CD4-positive, alpha-beta T cell treated with Interleukin-12 subunit alpha and Interleukin-12 subunit beta, for 1 hour (primary cell): ENCODE measurements at places on chromosomes 4 and X.
A peak's percentile ranks its signal among the peaks of the same experiment; 100 is the strongest.

DNA sequence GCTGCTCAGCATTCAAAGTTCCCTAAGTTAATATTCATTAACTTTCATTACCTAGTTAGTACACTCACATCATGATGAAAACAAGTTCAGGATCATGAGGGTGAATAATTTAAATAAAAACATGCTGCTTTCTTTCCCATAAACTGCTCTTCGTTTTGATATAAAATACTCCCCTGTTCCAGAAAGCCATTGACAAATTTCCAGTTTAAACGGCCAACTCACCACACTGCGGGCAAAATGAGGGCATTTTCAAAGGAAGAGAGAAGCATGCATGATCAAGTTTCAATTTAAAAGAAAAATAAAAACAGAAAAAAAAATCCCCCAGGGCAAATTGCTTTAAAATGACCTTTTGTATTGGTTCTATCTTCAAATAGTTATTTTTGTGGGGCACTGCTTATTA, 69.6 kb downstream of the EPHA5 start:
- no peak for DNase-seq

- no peak for DNase-seq
Observed at GRCh38 chr4:76292730-76293129, 13.8 kb upstream of the STBD1 start.

DNA sequence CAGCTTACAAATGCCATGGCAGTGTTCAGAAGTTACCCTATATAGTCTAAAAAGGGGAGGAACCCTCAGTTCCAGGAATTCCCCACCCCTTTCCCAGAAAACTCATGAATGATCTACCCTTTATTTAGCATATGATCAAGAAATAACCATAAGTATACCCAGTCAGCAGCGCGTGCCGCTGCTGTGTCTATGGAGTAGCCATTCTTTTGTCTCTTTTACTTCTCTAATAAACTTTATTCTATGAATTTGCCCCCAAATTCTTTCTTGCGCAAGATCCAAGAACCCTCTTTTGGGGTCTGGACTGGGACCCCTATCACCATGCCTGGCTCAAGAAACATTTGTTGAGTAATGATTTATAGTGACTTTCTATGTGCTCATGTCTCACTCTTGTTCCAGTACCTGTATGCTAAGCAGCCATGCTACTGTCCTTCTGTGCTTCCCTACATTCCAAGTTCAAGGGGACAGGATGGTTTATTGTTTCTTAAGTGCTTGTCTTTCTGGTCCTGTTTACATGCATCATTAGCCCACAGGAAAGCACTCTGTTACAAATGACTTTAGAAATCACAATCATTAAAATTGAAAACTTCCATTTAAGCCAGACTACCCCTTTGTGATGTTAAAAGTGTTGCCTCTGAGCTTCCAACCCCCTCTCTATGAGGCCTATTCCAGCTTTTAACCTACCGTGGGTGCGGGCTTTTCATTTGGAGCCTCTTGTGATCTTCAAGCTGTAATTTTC, 63.4 kb upstream of the S100G start:
- DNase-seq: no peak

DNA sequence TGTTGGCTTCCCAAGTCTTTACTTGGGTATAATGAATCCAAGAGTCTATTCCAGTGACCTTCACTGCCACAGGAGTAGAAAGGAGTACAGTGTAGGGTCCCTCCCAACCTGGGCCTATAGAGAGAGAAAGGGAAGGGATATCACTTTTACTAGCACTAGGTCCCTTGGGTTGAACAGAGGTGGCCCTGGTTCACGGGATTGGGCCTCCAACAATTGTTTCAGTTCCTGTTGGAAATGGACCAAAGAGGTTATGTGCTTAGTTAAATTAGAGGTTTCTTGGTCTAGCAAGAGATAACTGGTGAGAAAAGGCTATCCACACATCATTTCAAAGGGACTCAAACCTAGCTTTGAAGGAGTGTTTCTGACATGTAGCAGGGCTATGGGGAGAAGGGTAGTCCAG, 57.1 kb upstream of the MED14 start:
- no peak for DNase-seq

DNA sequence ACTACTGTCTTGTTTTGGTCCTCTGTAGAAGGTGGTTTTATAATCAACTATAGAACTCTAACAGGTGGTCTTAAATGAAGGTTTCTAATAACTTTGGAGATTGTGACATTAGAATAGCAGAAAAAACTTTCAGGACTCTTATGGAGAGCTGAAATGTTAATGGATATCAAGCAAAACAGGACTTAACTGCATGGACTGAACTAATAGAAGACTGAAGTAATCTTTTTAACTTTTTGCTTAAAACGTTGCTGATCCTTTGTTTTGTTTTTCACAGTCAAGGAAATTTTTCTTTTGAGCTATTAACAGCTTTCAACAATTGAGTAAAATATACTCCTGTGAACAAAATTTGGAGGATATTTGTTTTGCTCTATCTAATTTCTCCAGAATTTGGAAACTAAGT, 17.2 kb downstream of the NXT2 start:
- DNase-seq: no peak

DNA sequence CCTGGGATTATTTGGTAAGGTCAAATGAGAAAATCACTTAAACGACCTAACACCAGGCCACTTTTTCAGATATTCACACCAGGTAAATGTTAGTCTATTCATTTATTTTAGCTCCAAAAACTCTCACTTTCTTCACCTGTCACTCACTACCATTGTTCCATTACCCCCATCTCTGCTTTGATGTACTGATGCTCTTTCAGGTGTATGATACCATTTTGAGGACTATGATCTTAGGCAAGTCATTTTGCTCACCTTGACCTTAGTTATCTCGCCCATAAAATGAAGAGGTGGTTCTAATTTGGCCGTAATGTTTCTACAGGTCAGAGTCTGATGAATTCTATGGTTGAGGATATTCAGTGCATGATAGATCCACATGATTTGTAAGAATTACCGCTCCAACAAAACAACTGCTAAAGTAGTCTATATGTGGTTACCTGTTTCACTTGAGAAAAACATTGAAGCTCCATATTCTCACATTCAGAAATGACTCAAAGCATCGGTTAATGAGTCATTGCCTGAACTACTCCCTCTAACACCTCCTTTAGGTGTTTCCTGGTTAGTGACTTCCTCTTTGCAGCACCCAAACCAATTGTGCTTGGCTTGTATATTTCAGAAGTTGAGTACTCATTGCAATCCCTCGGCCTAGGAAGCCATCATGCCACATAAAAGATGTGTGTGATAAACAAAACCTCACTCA, 4.5 kb downstream of the DTHD1 start:
- peak; percentile 86 for DNase-seq

DNA sequence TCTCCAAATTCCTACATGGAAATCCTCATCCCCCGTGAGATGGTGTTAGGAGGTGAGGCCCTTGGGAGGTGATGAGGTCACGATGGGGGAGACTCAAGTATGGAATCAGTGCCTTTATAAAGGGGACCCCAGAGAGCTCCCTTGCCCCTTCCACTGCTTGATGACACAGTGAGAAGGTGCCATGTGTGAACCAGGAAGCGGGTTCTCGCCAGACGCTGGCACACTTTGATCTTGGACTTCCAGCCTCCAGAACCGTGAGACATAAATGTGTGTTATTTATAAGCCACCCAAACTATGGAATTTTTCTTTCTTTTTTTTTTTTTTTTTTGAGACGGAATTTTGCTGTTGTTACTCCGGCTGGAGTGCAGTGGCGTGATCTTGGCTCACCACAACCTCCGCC, 237.6 kb downstream of the DHRSX start:
- no peak for DNase-seq

DNA sequence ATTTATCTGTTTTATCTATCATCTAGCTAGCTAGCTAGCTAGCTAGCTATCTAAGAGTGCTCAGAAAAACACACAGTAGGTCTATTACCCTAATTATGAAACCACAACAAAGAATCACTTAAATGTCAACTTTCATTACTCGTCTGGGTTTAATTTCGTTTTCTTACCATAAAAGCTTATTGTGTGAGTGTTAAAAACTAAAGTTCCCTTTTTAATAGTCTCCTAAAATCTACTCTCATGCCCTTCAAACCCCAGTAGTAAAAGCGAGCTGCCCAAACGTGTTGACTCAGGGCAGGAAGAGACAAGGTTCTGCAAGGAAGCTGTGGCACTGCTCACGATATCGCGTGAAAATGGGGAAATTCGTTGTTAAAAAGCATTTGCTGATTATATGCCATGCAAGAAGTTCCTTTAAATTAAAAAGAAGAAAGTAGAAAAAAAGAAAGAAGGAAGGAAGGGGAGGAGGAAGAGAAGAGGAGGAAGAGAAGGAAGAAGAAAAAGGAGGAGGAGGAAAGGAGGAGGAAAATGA, 595 bp downstream of the MBNL3 start:
- peak; percentile 42 for DNase-seq

DNA sequence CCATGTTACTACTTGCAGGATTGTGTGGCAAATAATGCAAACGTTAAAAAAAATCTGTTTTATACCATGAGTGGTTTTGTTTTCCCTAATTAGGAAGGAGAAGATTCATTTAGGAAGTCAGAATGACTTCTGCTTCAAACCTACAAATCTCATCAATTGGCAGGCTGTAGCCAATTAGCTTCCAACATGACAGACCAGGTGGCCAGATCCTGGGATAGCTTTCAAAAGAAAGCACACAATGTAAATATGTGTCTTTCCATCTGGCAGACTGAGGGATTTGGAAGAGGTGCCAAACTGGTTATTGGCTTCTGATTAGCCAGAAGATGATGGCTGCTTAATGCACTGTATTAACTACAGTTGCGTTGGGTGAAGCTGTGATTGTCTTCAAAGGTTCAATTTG, 432.8 kb downstream of the ANKRD50 start:
- no peak for DNase-seq

DNA sequence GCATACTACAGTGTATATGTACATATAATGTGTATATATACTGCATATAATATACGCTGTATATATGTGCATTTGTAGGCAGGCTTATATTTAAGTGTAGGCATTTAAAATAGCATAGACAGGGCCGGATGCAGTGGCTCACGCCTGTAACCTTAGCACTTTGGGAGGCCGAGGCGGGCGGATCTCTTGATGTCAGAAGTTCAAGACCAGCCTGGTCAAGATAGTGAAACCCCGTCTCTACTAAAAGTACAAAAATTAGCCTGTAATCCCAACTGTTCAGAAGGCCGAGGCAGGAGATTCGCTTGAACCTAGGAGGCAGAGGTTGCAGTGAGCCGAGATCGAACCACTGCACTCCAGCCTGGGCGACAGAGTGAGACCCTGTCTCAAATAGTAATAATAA, 78.4 kb downstream of the JAKMIP1 start:
- DNase-seq: no peak

- no peak for DNase-seq
Observed at GRCh38 chr4:103372002-103372558, 173.9 kb upstream of the CENPE start.

DNA sequence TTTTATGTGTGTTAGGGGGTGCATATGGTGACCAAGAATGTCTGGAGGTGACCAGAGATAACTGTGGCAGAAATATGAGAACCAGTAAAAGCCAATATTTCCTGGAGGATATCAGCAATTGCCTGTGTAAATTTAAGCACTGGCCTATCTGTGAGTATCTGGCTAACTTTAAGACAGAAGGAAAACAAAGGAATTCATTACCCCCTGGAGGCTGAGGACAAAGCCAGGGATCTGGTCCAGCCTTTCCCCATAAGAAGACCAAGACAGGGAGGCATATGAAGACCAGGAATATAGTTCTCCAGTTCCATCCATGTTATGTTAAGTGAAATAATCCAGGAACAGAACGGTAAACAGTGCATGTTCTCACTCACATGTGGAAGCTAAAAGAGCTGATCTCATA, 49.2 kb downstream of the MFAP3L start:
- DNase-seq: no peak
